ENCODE measurements at places on chromosomes 13 and 19. TPM values are rescaled to one million over a fixed set of nuclear protein-coding genes. Genes with fewer than 3 reads are reported as not detected.
A peak's percentile ranks its signal among the peaks of the same experiment; 100 is the strongest.

FGF22 gene
- total RNA-seq: not detected

GRCh38 chr13:113860665-113861432 lies 3.0 kb downstream of the GAS6 start:
- DNase-seq: no peak

GRCh38 chr19:41872775-41873647 lies 4.1 kb upstream of the CD79A start:
- no peak for DNase-seq

STOML3 gene
- not detected for total RNA-seq

- DNase-seq: peak; percentile 44
Measured at GRCh38 chr19:50325310-50326100, 3.7 kb downstream of the KCNC3 start.

DNA sequence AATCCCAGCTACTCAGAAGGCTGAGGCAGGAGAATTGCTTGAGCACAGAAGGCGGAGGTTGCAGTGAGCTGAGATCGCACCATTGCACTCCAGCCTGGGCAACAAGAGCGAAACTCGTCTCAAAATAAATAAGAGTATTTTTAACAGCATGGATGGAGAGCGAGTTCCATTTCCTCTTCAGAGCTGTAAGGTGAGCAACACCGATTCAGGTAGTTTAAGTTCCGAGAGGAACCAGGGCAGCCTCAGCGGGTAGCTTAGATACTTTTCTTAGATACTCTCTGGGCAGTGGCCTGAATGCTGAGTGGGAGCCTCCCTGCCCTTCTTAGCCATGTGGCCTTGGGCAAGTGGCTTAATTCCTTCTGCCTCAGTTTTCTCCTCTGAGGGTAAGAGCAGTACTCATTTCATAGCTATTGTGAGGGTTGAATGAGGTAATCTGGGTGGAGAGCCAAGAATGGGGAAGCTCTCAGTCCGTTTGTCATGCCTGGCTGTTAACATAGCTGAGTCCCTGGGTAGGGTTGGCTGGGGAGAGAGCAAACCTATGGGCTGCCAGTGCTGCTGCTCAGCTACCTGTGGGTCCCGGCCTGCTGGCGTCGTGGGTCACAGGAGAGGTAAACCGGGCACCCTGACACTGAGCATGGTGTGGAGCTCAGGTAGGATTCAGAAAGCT lies 4.1 kb downstream of the ATP11A start:
- DNase-seq: peak; percentile 32

DNA sequence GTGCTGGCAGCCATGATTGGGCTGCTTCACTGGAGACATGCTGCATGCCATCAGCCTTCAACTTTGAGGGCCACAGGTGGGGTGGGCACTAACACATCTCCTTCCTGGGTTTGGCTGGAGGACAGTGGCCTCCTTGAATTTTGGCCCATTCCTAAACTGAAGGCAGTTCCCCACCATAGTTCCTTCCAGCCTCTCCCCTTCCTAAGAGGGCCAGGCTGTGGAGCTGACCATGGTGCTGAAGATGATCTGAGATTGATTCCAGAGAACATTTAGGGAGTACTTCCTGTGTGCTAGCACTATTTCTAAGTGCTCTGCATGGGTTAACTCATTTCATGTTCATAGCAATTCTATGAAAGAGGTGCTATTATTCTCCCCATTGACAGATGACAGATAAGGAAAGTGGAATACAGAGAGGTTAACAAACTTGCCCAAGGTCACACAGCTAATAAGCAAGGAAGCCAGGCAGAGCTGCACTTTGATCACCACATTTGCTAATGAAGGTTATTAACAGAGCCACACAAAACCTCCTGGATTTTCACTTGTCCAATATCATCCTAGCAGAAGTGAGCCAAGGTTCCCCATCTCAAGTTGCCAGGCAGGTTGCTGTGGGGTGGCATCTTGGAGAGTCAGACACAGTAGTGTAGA lies 175.3 kb downstream of the ZIC5 start:
- DNase-seq: no peak

GRCh38 chr19:10602330-10603083 lies 15.4 kb upstream of the AP1M2 start:
- peak; percentile 67 for DNase-seq

DNA sequence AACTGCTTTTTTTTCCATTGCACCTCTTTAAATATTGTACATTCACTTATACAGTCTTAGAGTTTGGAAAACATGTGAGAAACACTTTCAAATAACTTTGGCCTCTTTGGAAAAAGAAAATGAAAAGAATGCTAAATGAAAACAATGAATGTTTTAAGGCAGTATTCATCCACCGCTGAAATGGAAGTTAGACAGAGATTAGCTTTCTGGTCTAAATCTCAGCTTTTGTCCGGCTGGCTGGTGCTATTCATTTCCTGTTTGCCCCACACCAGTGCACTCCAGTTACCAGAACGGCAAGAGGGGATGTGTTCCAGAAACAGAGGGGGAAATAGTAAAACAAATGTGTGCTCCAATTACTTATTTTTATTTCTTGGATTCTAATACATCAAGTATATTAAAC lies 1201.3 kb downstream of the EFNB2 start:
- DNase-seq: no peak

DNA sequence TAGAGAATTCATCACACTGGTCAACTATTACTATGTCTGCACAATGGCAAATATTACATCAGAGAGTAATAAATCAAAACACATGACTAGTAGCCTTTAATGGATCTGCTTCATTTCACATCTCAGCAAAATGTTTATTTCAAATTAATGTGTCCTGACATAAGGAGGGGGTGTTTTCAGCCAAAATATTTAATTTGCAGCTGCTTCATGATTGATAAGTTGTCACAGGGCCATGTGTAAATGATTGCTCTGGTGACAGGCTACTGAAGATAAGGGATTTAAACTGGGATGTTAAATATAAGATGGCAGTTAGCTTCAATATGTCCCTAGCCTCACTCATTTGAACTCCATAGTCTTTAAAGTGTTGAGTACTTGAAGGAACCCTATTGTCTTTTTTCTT lies 303.3 kb downstream of the OXGR1 start:
- no peak for DNase-seq

DNA sequence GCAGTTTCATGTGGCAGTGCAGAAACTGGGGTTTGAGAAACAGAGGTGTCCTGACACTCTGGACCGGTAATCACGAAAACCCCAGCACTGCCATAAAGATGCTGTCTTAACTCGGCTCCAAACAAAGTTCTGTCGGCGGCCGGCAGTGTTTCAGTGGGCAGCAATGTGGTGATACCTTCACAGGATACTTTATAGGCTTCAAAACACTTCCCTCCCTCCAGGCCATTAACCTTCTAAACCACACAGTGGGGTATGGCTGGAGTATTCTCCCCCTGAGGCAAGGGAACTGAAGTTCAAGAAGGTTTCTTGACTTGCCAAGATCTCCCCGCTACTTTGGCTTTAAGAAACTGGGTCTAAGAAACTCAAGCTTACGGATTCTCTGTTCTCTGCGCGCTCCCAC lies 1.1 kb downstream of the RUBCNL start:
- DNase-seq: no peak

DNA sequence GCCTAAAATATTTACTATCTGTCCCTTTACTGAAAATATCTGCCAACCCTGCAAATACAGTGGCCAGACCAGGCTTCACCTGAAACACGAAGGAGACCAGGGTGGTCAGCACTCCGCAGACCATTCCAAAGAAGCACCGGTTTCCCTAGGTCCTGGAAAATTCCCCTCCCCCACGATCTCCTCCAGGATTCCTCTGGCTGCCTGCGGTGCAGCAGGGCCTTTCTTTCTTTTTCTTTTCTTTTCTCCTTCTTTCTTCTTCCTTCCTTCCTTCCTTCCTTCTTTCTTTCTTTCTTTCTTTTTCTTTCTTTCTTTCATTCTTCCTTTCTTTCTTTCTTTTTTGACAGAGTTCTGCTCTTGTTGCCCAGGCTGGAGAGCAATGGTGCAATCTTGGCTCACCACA lies 152.7 kb downstream of the USP12 start:
- DNase-seq: no peak

GRCh38 chr13:98942485-98942884 lies 35.4 kb downstream of the DOCK9 start:
- DNase-seq: no peak

DNA sequence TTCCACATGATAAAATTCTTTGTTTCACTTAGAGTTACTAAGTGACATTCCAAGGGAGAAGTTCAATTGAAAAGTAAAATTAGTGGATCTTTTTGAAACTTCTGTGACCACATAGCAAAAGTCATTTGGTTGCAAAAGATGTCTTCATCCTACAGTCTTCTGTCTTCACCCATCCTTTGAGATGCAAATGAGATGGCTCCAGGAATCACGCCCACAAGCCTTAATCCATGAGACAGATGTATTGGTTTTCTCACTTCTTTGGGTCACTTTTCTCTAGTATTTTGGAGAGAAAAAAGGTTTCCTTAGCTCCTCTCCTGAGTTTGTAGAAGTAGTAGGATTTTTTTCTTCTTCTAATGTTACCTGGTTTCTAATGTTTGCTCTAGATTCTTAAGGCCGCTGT lies 259.5 kb upstream of the SLC10A2 start:
- no peak for DNase-seq

DNA sequence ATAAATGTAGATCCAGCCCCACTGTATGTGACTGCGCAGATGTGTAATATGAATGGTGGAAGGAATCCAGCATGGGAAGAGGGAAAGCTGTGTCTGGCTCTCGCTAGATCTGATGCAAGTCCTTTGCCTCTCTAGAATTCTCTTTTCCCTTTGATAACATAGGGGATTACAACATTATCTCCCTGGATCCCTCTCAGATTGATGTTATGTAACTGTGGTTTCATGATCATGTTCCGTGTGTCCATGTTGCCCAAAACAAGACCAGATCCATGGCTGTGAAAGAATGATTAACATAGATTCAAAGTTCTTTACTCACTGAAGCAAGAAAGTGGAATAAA lies 184.0 kb upstream of the UBL3 start:
- no peak for DNase-seq

TEX29 gene
- total RNA-seq: 3.4 TPM

DNA sequence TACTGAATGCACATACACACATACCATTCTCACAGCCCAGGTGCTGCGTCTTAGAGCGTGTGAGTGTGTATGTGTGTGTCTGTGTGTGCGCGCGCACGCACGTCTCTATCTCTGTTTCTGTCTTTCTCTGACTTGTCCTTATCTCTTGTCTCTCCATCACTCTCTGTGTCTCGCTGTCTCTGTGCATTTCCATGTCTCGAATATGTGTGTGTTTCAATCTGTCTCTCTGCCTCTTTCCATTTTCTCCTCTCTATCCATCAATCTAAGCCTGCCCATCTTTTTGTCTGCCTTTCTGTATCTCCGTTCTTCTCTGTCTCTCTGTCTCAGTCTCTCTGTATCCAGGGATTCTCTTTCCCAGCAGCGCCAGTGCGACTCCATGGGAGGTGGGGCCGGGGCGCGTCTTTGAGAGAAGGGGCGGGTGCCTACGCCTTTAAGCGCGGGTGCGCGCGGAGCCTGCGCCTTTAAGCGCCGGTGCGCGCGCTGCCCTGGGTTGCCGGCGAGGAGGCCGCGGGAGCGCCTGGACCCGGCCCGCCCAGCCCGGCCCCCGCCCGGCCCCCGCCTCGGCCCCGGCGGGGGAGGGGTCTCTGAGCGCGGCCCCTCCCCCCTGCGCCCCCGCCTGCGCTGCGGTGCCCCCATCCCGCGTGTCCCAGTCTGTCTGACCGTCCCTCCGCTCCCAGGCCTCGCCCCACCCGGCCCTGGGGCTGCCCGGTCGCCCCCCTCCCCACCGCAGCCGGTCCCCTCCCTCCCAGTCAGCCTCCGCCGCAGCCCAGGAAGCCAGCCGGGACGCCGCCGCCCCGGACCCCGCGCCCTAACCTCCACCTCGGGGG lies at the start of gene LRFN3:
Gene LRFN3 (plus strand): TSS at position 464 of the 827 bp plus-strand sequence. CDS start 3,052 bp downstream, outside the sequence.
- DNase-seq: peak; percentile 31

ATP8A2 gene
- not detected for total RNA-seq

GRCh38 chr19:54268936-54269335 lies 11.9 kb upstream of the LILRB5 start:
- DNase-seq: no peak

GPR12 gene
- not detected for total RNA-seq

DNA sequence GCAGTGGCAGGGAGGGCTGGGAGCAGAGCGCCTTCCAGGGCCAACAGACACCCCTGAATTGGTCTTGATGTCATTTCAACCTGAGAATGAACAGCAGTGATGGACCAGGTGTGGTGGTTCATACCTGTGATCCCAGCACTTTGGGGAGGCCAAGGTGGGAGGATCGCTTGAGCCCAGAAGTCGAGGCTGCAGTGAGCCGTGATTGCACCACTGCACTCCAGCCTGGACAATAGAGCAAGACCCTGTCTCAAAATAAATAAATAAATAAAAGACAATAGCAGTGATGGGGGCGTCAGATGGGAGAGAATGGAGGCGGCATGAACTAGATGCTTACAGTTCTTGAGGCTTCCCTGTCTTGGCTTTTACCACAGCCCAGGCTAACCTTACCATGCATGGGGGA lies 46.1 kb upstream of the ONECUT3 start:
- no peak for DNase-seq

GNA15 gene
- 0.51 TPM for total RNA-seq

- no peak for DNase-seq
Measured at GRCh38 chr19:51417810-51418157, 342 bp upstream of the SIGLEC10 start.

DNA sequence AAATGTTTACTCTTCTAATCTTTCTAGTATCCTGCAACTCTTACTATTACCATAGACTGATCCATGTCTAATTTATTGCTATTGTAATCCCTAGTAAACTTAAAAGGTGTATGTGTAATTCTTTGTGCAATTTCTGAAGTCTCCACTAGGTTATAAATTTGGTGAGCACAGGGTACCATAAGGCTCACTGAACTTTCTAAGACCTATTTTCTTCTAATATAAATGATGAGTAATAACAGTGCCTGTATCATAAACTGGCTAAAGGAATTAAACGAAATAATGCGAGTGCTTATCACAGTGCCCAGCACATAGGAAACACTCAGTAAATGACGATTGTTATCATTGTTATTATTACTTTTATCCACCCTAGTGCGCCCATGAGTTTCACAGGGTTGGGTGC lies 119.1 kb downstream of the KLF12 start:
- DNase-seq: no peak

DNA sequence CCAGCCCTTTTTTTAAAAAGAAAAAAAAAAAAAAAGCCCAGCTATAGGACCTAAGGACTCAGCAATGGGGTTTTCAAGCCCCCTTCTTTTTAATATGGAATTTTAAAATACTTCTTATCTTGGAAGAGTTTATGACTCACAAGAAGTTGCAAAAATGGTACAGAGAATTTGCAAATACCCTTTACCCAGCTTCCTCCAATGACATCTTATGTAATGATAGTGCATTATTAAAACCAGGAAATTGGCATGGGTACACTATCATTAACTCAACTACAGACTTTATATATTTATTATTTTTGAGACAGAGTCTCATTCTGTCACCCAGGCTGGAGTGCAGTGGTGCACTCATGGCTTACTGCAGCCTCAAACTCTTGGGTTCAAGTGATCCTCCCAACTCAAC lies 16.1 kb downstream of the TMEM38A start:
- no peak for DNase-seq

GRCh38 chr13:72469906-72470305 lies 257.5 kb downstream of the MZT1 start:
- DNase-seq: no peak

Data from gastrocnemius medialis (tissue), 4 donors.